ENCODE measurements at places on chromosomes 2 and 18. TPM values are rescaled to one million over a fixed set of nuclear protein-coding genes. Genes with fewer than 3 reads are reported as not detected.

- no peaks in the 10 kb centered on the region for H3K36me3 ChIP-seq
- peaks cover 25% of the 10 kb centered on the region for H3K4me1 ChIP-seq
- H3K27ac ChIP-seq, result no peak overlapping the region
- DNase-seq, result peak; percentile 53
- H3K4me3 ChIP-seq, result no peak overlapping the region
Observed at GRCh38 chr2:209471037-209471436, 47.2 kb downstream of the MAP2 start.

IL36RN gene
- not detected for total RNA-seq

DNA sequence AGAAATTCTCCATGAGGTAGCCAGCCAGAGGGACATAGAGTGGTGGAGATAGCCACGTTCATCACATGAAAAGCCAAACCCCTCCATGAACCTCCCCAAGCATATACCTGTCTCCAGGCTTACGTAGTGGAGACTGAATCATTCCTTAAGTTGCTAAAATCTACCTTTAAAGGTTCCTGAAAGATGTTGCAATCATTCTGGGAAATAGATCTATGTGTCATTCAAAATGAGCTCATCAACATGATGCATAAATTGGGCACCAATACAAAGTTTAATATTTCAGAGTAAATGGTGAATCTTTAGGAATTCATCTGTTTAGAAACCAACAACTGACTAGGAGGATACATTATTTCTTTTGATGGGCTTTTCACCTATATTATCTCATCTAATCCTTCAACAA, 362.6 kb upstream of the ID2 start:
- no peak overlapping the region for H3K27ac ChIP-seq
- no peak overlapping the region for H3K4me3 ChIP-seq
- H3K4me1 ChIP-seq, result peaks cover 6% of the 10 kb centered on the region
- DNase-seq, result peak; percentile 80
- H3K36me3 ChIP-seq, result no peaks in the 10 kb centered on the region

CCDC141 gene
- total RNA-seq, result not detected

DNA sequence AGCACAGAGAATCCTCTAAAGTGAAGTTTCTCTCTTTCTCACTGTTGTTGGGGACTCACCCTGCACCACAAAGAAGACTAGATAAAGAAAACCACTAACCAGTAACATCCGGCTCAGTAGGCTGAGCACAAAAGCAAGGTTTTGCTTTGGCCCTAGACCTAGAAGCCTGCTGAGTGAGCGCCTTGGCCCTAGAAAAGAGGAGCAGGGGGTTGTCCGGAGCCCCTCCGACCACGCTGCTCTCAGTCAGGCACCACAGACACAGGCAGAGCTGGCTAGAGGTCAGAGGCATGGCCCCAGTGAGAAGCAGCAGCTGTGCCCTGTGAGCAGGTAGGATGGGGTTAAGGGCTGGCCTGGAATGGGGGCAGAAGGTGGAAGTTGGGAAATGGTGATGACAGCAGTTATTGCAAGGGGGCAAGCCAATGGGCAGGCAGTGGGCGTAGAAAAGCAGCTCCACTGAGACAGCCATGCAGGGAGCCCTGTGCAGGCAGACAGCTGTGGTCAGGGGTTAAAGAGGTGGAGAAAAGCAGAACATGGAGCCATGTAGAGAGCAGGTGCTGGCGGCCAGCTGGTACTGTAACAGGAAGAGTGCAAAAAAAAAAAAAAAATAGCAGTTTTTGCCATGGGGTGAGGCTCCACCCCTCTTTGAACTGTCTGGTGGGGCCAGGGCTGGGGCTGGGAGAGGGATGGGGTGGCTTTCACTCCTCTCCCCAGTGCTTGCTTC, 36.9 kb upstream of the SLC14A1 start:
- H3K4me1 ChIP-seq, result peaks cover 14% of the 10 kb centered on the region
- DNase-seq, result no peak
- H3K27me3 ChIP-seq, result no peaks in the 10 kb centered on the region
- no peak overlapping the region for H3K4me3 ChIP-seq
- no peak overlapping the region for H3K27ac ChIP-seq

ERBB4 gene
- total RNA-seq, result not detected

DNA sequence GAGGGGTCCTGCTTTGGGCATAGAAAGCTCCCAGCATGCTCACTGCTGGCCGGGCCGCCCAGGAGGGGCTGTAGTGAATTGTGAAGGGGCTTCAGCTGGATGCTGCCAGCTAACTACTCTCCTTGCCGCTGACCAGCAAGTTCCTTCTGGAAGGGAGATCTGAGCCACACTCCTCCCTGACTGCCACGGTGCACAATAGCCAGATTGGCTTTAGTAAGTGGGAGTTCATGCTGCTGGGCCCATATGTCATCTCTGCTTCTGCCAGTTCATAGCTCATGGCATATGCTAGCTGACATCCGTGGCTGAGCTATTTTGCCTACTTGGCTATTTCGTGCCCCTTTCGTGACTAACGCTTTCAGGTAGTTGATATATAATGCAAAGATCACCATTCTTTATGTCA, 51.6 kb upstream of the ROCK2 start:
- no peaks in the 10 kb centered on the region for H3K27me3 ChIP-seq
- peaks cover 11% of the 10 kb centered on the region for H3K4me1 ChIP-seq
- no peak overlapping the region for H3K27ac ChIP-seq
- no peak overlapping the region for H3K4me3 ChIP-seq
- H3K36me3 ChIP-seq, result no peaks in the 10 kb centered on the region
- no peak for DNase-seq

KIF1A gene
- not detected for total RNA-seq
